ENCODE measurements at places on chromosomes 3 and 15.

DNA sequence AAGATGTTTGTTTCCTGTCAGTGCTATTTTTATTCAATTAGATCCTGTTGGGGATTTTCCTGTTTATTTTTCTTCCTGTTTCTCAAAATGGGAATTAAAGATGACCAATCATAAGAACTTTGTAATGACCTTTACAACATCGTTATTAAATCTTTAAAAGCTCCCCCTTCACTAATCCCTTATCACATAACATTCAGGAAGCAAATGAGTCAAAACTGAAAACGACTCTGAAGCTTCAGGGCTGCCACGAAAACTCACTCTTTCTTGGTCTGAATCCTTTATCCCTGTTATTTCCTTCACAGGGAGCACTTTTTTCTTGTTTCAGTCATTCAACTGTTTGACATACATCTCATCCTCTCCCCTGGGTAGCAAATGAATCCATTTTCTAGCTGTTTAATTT, 75.8 kb upstream of the MB21D2 start:
- DNase-seq: no peak

GRCh38 chr3:115233021-115233420, 85.9 kb upstream of the ZBTB20 start:
- no peak for DNase-seq

GRCh38 chr15:80367661-80368060, 36.5 kb upstream of the ARNT2 start:
- no peak for DNase-seq

DNA sequence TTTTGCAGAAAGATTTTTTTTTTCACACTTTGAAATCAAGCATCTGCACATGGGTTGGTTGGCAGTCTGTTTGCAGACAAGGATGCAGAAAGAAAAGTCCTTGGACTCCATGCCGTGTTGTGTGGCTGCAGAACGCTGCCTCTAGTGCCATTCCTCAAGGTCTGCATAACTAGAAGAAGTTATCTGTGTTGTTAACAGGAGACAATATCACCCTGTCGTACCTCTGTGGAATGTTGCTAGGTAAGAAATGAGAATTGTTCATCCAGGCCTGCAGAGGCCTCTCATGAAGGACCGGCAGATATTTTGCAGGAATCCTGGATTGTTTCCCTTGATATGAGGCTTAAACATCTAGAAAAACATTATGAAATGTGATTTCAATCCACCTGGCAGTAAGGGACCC, 58.5 kb upstream of the PPARG start:
- DNase-seq: no peak

DNA sequence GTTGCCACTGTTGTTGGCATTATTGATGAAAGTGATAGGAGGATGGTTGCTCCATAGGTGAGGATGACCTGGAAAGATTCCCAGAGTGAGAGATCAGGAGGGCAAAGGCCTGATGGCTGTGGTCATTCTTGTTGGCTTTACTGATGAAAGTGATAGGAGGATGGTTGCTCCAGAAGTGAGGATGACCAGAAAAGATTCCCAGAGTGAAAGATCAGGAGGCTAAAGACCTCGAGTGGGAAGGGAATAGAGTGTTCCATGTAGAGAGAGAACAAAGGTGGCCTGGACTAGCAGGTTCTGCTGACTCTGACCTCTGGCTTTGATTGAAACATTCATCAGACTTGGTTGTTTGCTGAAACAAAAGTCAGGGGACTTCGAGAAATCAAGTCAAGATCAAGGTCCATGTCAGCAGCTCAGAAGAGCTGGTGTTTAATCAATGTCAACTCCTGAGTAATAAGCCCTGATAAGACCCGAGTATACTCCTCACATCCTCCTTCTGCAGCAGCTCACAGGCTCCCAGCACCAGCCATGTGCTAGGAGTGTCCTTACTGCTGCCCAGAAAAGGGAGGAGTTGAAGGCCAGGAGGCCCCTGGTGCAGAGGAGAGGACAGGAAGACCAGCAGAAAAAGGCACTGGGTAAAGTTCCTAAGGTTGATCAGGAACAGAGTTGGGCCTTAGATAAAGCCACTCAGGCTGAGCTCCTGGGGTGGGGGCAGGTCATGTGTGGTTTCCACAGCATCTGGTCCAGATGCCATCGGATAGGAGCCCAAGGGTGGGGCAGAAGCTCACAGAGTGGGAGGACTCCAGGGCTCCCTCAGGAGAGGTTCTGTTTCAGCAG, 19.9 kb downstream of the CYP8B1 start:
- peak; percentile 93 for DNase-seq

DNA sequence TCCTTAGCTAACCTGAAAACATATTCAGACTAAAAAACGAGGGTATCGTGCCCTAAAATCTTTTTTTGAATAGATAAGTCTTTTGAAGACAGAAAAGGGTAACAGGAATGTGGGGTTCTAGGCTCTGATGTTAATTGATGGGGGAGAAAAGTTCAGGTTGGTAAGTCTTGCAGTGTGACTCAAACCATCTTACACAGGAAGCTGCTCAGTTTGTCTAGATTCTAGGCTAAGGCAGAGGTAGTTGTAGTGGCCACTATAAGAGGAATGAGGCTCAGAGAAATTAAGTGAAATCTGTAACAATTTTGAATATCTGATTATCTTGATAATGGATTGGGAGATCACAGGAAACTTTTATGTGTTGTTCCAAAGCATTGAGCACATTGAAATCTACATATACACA, 267.9 kb downstream of the PDCD6IP start:
- DNase-seq: no peak

- DNase-seq: no peak
Observed at GRCh38 chr3:11464356-11464755, 179.4 kb downstream of the VGLL4 start.

DNA sequence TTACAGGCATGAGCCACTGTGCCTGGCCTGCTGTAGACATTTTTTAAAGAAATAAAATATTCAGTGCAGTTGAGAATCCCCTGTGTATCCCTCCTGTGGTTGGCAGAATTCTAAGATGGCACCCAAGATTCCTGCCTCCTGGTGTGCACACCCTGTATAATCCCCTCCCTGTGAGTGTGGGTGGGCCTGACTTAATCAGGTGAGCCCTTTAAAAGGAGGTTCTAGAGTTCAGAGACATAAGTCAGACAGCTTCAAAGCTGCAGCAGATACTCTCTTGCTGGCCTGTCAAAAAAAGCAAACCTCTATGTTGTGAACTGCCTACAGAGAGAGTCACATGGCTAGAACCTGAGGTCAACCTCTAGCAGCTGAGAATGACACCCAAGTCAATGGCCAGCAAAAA, 7.0 kb upstream of the VIPR1 start:
- DNase-seq: no peak

DNA sequence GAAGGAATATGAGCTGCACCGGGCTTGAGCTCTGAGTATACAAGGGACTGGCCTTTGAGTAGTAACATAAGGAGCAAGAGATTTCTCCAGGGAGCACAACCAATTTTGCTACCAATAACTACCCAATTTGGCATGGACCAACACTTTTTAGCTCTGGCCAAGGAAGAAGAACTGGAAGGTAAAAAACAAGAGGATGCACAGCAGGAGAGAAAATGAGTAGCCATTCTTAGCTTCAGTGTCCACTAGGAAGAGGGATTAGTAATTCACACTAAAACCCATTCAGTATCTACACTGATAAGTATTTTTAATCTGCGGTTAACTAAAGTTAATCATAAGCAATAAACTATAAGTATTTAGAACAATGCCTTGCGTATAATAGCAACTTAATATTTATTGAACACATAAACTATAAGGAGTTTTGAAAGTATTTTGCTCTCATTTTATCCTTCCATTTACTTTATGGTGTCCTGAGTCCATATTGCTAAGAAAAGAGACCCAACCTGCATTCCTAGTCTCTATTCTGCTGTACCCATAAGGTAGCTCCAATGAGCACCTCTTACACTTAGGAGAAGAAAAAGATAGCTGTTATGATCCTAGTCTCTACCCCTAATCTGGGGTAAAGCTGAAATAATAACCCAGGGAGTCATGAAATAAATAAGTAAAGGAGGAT, 268.9 kb downstream of the IGSF11 start:
- no peak for DNase-seq

DNA sequence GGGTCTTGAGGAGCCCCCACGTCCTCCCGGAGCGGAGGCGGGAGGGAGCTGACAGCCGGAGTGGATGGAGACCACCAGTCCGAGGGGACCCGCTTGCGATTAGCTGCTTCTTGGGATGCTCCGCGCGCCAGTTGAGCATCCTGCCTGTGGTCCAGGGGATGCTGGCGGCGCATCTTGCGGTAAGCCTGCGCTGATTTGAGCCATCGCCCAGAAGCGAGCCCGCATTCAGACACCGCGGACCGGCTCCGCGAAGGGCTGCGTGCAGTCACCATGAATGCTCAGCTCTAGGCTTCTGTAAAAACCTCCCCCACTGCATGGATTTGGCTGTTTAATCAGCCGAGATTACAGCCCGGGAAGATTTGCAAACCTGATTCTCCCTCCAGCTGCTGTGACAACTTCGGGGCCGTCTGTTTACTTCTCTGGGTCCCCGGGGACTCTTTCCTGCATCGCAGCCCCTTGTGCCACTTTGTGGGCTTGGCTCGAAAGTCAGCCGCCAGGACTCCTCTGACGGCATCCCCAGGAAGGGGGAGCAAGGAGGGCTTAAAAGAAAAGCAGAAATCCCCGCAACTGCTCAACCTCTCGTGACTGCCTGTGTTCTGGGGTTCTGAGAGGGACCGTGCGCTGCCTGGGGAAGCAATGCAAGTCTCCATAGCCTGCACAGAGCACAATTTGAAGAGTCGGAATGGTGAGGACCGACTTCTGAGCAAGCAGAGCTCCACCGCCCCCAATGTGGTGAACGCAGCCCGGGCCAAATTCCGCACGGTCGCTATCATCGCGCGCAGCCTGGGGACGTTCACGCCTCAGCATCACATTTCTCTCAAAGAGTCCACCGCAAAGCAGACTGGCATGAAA, 171.1 kb downstream of the KCNAB1 start:
- DNase-seq: no peak

Measured in erythroblast (primary cell).